NCI-H82 (cell line): ENCODE measurements at places on chromosomes 2 and 18.

DNA sequence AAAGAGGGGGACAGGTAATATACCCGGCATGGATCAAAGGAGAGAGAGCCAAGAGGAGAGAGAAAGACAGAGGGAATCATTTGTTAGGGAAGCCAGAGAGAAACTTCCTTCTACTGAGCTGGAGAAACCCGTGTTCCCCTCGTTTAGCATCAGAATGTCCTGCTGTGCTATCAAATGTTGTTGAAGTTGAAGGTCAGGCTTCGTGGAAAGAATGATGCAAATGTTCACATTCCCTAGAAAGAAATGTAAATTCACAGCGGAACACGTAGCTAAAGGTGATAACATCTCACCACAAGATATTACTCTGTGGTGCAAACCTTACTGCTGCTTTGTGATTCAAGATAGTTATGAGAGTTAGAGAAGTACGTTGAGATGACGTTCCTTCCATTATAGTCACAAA, 258.1 kb downstream of the LNPK start:
- DNase-seq = no peak

- peak; percentile 74 for DNase-seq
These were observed 28.4 kb upstream of the C2orf69 start for GRCh38 chr2:199882667-199883066.

- DNase-seq = no peak
These were observed 65.2 kb upstream of the SMAD2 start for GRCh38 chr18:47995654-47996053.

DNA sequence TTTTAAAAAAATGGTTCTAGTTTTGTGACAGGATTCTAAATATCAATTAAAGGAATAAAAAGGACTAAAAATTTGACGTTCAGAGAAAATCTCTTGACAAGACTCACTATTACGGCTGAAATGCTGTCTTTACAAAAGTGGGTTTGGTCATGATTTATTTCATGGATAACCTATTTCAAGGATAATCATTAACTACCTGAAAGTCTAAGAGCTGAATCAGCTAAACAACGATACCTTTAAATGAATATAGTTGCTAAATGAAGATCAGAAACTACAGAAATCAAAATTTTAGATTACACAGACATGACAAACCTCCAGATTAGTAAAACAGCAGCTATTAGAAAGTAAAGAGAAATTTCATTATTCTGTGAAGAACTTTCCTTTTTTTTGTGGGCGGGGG, 35.7 kb downstream of the RTTN start:
- no peak for DNase-seq

- DNase-seq = no peak
These were observed 457.2 kb upstream of the SMIM21 start for GRCh38 chr18:75884728-75885127.

- peak; percentile 50 for DNase-seq
These were observed 41.9 kb upstream of the SCN9A start for GRCh38 chr2:166417669-166418068.

DNA sequence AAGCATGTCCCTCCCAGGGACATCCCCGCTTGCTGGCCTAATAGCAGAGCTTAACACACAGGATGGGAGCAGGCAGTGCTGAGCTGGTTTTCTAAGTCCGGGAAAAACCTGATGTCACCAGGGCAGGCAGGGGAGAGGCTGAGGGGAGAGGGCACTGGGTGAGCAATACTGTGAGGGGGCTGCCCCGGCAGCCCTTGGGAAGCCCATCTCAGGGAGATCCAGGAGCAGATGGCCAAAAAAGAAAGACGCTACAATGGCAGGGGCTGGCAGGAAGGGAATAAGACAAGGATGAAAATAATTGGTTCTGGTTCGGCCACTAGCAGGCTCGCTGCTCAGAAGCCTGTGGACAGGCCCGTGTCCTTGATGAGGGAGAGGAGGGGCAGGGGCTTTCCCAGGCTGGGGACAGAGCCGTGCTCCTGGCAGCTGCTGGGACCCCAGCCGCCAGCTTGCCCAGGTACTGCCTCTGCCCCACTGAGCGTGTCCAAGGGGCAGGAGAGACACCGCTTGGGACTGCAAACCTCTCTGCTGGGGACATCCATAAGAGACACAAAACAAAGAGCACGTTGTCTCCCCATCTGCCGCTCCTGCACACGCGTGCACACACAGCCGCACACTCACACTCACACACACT, 30.2 kb downstream of the SMAD7 start:
- no peak for DNase-seq

DNA sequence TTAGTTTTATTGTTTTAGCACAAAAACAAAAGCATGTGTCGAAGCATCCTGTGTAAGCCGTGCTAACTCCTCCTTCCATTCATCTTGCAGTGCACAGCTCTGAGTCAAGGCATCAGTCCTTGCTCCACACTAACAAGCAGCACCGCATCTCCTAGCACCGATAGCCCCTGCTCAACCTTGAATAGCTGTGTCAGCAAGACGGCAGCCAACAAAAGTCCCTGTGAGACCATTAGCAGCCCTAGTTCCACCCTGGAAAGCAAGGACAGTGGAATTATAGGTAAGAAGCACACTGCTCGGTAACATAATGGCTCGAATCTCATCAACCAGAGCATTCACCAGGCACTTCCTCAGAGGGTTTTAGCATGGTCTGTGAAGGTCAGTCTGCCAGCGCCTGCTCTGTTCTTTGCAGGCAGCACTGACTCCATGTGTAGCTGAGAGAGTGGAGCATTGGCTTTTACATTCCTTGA, 136.2 kb downstream of the WDSUB1 start:
- DNase-seq = no peak

DNA sequence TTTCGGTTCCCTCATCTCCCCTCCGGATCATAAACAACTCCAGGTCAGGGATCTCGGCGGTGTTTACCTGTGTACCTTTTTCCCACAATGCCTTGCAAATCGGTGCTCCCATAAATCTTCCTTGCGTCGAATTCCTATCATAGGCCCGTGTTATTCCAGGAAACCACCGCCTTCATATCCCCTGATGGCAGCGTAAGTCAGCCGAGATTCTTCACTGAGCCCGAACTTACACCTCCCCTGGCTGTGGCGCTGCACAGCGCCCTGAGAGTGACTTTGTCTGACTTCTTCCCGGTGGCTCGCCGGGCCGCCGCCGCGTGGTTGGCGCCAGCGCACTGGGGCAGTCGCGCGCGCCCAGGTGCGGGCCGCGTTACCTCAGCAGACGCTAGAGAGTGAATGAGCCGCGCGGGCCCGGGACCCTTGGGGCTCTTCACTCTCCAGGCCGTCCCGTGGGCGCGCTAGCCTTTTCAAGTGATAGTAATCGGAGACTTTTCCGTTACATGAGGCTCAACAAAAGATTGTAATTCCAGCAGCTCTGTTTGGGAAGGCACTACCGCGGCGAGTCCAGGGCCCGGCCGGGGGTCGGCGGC, 101.6 kb downstream of the SPTBN1 start:
- peak; percentile 73 for DNase-seq

- no peak for DNase-seq
These were observed 185.4 kb downstream of the ST6GAL2 start for GRCh38 chr2:106700616-106701015.

GRCh38 chr18:5983488-5983887, 88.2 kb upstream of the TMEM200C start:
- DNase-seq = no peak

GRCh38 chr2:84900971-84901370, 4.5 kb upstream of the TMSB10 start:
- no peak for DNase-seq
